ENCODE measurements at places on chromosomes 1 and 21.

DNA sequence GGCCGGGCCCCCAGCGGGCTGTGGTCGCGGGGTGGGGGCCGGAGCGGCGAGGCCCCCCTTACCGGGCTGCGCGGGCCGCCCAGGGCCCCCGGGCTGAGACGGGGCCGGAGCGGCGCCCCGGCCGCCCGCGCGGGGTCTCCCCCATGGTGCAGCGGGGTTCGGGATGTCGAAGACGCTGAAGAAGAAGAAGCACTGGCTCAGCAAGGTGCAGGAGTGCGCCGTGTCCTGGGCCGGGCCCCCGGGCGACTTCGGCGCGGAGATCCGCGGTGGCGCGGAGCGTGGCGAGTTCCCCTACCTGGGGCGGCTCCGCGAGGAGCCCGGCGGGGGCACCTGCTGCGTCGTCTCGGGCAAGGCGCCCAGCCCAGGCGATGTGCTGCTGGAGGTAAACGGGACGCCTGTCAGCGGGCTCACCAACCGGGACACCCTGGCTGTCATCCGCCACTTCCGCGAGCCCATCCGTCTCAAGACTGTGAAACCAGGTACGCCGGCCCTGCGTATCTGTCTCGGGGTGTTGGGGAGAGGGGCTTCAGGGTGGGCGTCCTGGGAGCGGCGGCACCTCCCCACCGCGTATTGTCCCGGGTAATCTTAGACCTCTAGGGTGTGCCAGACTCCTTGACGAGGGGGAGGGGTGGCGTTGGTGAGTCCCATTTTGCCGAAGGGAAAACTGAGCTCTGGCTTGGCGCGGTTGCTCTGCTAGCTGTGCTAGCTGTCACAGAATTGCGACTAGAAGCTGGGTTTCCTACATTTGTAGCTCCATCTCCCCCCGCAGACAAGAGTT lies 745 bp downstream of the MAGI3 start:
- peak; percentile 39 for DNase-seq

DNA sequence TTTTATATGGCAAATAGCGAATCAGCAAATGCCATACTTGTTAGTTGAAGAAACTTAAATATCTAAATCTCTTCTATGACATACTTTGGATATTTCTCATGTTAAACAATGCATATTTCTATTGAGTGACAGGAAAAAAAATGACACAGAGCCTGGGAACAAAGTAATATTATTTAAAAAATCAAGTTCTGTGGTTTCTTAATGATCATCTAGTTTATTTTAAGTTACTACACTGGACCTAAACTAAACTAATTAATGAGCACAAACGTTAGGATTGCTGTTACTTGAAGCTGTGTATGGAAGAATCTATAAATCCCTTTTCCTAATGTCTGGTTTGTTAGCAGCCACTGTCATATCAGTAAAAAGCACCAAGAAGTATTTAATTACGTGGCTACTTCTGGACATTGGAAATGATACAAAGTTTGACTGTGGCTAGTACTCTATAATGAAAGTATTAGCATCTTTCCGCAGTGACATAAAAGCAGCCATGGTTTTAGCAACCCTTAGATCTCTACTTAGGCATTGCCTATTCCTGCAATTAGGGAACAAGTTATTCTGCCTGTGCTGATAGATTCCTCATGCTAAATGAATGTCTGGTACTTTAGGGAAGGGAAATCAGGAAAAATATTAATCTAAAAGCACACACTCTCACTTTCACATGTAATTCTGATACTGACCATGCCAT lies 981.7 kb upstream of the B3GALT2 start:
- DNase-seq = no peak

DNA sequence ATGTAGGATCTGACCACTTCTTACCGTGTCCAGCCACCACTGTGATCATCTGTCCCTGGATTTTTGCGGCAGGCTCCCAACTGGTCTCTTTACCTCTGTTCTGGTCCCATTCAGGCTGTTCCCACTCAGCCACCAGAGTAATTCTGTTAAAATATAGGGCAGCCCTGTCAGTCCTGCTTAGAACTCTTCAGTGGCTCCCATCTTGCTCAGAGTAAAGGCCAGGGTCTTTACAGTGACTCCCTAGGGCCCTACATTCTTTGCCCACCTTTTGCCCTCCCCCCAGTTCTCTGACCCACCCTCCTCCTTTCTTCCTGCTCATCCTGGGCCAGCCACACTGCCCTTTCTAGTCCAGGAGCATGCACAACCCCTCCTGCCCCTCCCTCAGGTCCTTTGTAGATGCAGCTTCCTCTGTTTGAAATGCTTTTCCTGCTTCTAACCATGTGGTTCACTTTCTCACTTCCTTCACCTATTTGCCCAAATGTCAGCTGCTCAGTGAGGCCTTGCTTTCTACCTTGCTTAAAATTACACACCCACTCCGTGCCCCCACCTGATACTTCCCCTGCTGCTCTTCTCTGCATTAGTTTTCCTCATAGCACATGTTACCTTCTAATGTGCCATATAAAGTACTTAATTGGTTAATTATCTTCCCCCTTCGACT lies 7.8 kb downstream of the UBIAD1 start:
- DNase-seq = no peak

DNA sequence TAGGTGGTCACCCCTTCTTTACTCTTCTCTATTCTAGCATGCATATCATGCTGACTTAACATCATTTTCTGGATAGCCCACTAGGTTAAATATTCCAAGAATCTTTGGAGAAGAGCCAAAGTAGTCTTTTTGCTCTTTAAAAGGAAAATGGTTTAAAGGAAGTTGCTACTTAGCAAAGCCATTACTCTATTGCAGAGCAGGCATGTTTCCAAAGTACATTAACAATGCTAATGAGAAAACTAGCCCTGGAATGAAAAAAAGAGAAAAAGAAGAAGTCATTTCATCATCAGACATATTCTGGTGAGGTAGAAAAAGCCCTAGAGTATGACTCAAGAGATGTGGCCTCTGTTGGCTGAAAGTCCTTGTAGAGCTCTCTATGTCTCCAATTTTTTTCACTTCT lies 74.0 kb downstream of the NUF2 start:
- DNase-seq = no peak

DNA sequence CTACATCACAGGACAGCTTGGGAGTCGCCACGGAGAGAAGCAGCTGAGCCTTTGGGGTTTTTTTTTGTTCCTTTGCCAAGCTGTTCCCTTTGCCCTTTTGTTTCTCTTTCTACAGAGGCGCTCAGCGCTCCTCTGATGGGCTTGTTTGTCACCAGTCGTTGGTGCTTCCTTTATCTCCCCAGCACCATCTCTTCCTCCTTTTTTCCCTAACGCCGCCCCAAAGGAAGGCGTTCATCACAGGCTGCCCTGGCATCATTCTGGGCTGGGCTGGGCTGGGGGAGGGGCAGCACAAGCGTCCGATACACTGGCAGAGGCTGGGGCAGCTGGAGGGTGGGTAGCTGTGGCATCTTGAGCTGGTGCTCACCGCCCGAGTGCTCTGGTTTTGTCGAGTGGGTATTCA lies 10.5 kb downstream of the IGSF21 start:
- no peak for DNase-seq

DNA sequence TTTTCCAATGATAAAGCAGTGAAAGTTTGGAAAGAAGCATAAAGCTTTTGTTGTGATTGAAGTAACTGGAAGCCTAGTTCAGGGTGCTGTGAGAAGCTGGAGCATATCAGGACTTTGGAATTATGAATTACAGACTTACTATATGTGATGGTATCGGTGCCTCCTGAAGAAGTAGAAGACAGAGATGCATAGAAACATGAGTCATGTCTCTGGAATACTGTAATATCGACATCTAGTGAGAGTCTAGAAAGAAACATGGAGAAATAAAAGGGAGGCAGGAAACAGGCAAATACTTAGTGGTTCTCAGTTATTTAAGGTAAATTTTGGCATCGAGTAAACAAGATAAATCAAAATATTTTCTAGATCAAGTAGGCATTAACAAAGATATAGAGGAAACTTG lies 103.0 kb downstream of the CAMTA1 start:
- no peak for DNase-seq

GRCh38 chr1:22090867-22091266 lies 38.4 kb downstream of the CDC42 start:
- no peak for DNase-seq

DNA sequence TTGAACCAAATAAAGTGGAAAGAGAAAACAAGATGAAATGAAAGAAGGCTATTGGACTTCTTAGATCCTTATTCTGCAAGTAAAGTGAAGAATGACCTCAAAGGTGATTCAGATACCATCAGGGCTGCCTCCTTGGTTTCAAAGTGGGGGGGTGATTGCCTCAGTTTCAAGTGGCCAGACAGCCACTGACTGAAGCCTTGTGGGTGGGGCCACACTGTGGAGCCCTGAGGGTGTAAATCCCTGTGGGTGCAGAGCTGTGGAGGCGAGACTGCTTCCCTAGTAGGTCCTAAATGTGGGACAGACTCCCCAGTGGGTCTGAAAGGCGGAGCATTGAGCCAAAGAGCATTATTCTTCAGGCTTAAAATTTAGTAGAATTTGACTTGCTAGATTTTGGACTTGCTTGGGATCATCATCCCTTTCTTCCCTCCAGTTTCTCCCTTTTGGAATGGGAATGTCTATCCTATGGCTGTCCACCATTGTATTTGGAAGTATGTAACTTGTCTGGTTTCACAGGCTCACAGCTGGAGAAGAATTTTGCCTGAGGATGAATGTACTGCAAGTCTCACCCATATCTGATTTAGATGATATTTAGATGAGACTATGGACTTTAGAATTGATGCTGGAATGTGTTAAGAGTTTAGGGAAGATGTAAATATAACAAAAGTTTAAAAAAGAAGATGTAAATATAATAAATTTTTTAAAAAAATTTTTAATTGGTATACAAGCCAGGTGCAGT lies 71.6 kb upstream of the SOX13 start:
- DNase-seq = no peak

GRCh38 chr21:44704636-44705001 lies 6.8 kb downstream of the TSPEAR start:
- DNase-seq = no peak

- no peak for DNase-seq
Measured at GRCh38 chr1:196797891-196798290, 21.6 kb upstream of the CFHR1 start.

- no peak for DNase-seq
Measured at GRCh38 chr1:52386458-52386857, 17.8 kb downstream of the ORC1 start.

- DNase-seq = no peak
Measured at GRCh38 chr1:222040121-222040805, 298.4 kb upstream of the DUSP10 start.

GRCh38 chr1:68811806-68812205 lies 314.9 kb upstream of the DEPDC1 start:
- DNase-seq = peak; percentile 78
